ENCODE measurements at places on chromosomes 11 and 22.

DNA sequence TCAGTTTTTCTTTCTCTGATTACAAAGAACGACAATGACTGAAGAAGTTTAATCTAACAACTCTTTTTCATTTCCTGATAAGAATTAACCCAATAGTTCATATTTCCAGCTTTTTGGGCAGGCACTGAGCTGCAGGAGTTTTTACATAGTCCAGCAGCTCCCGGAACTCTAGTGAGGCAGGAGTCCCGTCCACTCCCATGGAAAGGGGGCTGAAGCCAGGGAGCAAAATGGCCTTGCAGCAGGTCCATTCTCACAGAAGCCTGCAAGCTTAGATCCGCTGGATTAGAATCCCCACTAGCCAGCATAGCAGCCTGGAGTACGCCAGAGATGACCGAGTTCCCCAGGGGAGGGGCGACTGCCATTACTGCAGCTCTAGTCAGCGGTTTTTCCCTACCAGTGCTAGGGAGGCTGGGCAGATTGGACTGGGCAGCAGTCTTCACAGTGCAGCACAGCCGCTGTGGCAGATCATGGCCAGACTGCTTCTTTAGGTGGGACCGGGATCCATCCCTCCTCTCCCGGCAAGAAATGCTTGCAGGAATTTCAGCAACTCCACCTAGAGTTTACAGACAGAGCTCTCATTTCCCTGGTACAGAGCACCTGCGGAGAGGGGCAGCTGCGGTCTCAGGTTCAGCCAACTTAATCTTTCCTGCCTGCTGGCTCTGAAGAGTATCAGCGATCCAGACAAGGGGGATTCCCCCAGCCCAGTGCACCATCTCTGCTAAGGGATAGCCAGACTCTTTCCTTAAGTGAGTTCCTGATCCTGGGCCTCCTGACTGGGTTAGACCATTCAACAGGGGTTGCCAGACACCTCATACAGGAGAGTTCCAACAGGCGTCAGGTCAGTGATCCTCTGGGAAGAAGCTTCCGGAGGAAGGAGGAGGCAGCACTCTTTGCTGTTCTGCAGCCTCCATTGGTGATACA, 742 bp upstream of the CASP4 start:
- no peak for DNase-seq

GRCh38 chr11:124893781-124894401, 3.8 kb downstream of the ROBO4 start:
- no peak for DNase-seq

DNA sequence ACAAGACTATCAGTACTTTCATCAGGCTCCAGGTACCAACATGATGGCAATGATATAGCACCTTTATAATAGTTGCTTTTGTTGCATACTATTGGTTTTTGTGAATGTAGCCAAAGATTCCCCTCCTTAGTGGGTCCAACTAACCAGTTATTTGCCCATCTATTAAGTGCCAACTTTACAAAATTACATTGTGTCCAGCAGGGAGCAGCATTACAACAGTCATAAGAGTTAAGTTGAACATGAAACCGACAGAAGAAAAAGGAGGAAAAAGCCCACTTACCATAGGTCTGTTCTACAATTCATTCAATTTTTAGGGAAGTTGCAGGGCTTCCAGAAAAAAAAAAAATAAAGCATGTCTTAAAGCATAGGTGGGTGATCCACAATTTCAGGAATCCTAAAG, 21.6 kb downstream of the IMMP1L start:
- no peak for DNase-seq

GRCh38 chr22:23675502-23676415, 15.1 kb upstream of the RGL4 start:
- no peak for DNase-seq

GRCh38 chr11:124380585-124380984, 3.7 kb downstream of the OR8B2 start:
- no peak for DNase-seq

DNA sequence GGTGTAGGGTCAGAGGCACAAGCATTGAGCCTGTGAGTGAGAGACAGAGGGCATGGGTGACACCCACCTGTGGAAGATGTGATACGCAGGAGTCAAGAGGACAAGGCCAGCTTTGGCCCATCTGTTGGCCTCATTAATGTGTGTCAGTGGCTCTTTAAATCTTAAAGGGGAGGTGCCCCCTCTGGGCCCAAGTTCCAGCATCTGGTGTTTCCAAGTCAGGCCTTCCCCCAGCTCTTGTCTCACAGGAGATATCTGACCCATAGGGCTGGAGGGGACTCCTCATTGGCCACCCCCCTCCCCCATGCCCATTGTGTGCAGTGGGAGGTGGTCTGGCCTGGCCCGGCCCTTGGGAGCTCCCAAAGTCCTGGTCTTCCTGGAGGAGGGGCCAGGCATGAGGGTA, 8.9 kb downstream of the KCNK7 start:
- no peak for DNase-seq

GRCh38 chr11:20161230-20161918, 1.1 kb upstream of the DBX1 start:
- no peak for DNase-seq

DNA sequence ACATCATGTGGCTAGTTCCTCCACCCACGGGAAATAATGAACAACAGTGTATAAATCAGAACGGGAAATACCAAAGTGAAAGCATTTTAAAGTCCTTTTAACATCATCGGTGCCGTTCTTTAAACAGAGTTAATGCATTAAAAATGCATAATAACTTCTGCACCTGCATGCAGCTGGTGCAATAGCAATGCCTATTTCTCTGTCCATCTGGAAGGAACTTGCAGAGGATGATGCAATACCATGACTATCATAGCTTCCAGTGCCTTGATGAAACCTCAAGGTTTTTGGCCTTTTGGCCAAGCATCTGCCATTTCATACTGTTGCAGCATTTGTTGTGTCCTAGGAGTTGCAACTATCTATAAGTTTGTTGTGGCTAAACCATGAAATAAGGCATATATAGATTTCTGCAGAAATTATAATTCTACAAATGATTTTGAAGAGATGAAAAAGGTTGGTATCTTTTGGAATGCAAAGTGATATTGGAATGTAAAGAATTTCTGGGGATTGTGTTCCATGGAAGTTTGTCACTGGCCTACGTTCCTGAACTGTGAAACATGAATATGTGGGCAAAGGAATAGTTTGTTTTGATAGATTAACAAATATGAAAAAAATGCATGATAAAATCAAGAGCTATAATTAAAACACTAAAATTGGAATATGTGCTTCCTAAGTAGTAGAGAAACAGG, 9.8 kb upstream of the EIF3F start:
- no peak for DNase-seq

GRCh38 chr22:24181996-24182899, 961 bp downstream of the SUSD2 start:
- DNase-seq = no peak

DNA sequence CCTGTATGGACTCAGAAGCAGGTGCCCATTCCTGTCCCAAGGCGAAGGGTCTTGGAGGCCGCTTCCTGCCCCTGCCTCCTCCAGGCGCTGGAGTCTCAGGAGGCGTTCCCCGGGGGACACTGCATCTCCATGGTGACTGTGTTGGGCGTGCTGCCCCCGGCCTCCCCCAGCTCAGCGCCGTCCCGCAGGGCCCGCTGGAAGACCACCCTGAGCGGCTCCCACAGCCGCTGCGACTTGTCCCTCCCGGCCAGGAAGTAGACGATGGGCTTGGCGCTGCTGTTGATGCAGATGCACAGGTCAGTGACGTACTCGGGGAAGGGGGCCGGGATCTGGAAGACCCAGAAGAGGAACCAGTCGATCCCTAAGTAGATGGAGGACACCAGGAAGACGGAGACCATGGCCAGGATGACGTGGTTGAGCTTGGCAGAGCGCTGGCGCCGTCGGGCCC, 7.8 kb downstream of the MRGPRF start:
- no peak for DNase-seq

DNA sequence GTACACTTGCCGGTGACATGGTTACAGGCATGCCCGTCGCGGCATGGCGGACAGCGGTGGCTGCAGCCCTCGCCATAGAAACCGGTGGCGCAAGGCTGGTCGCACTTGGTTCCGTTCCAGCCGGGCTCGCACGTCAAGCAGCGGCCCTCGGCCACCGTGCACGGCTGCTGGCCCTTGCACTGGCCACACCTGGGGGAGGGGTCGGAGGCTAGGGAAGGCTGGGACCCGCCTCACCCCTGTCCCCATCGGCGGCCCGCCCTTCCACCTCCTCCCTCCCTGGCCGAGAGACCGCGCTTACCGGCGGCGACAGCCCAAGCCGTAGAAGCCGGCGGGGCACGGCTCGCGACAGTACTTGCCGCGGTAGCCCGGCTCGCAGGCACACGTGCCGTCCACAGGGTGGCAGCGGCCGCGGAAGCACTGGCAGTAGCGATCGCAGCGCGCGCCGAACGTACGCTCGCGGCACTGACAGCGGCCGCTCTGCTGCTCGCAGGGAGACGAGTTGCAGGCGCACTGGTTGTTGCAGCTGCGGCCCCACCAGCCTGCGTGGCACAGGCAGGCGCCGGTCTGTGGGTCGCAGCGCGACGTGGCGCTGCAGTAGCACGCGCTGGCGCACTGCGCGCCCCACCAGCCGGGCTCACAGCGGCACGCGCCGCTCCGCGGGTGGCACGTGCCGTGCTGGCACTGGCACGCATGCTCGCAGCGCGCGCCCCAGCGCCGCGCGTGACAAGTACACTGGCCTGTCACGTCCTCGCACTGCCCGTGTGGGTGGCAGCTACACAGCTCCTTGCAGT, 6.7 kb downstream of the SCARF2 start:
- no peak for DNase-seq

- DNase-seq = no peak
Observed at GRCh38 chr11:86802601-86803051, 2.3 kb downstream of the PRSS23 start.

DNA sequence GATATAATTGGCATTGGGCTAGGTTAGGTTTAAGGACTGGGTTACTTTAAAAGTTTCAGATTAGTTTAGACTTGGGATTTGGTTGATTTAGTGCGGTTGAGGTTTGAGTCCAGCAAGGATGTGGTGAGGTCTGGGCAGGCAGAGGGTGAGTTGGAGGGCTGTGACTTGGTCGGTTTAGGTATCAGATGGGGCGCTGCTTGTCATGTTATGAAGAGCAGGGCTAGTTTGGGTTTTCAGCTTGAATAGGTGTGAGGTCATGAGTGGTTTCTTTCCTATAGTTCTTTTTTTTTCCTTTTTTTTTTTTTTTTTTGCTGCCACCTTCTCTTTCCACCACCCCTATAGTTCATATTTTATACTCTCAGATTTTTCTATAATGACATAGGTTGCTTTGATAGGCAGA, 4.8 kb downstream of the CLCF1 start:
- no peak for DNase-seq

- no peak for DNase-seq
Observed at GRCh38 chr22:49522582-49523373, 304.9 kb downstream of the BRD1 start.

DNA sequence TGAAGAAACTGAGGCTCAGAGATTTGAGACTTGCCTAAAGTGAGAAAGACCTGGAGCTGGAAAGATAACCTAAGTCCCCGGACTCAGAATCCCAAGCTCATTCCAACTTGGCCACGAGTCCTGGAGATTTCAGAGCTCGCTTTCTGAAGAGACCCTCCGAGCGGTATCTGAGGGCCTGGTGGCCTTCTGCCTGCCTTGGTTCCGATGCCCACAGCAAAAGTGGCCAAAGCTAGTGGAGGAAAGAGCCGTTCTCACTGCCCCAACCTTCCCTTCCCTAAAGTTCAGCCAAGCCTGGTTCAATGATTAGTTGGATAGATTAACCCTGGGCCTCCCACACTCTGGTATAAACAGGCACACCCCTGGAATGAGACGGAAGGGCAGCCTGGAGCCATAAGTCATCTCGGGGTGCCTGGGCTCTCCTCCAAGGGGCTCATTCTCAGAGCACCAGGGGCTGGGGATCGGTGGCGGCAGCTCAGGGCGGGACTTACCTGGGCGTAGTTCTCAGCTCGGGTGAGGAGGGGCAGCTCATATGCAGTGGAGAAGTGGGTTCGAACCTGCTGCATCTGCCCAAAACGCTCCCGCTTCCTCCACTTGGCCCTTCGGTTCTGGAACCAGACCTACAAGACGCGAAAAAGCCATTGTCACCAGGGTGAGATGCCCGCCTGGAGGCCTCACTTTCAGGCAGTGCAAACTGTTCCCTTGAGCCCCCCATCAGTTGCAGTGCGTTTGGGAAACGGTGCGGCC, 42.8 kb downstream of the ALX4 start:
- no peak for DNase-seq

DNA sequence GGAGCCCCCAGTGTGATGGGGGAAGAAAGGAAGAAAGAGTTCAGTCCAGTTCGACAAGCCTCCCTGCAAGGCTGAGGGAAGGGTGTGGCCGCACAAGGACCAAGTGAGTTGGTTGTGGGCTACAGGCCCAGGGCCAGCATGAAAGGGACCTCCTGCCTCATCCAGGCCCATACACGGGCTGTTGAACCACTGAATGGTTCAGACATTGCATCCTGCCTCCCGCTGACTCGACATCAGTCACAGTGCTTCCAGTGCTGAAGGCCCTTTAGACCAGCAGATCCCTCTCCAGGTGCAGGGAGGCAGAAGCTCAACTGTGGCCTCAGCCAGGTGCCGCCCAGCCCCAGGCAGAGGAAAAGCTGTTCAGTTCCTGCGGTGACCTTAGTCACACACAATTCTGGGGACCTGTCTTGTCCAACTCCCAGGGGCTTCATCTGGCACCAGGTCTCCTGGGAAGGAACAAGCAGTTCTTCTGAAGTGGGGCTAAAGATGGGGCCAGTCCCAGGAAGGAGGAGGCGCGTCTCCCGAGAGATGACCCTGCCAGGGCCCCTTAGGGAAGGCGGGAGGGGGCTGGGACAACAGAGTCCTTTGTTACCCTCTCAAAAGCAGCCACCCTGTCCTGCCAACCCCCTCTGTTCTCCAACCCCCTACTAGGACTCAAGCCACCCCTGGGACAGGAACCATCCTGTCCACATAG, 6.6 kb downstream of the ARRB1 start:
- DNase-seq = no peak

GRCh38 chr11:87063982-87064381, 26.2 kb downstream of the TMEM135 start:
- no peak for DNase-seq

DNA sequence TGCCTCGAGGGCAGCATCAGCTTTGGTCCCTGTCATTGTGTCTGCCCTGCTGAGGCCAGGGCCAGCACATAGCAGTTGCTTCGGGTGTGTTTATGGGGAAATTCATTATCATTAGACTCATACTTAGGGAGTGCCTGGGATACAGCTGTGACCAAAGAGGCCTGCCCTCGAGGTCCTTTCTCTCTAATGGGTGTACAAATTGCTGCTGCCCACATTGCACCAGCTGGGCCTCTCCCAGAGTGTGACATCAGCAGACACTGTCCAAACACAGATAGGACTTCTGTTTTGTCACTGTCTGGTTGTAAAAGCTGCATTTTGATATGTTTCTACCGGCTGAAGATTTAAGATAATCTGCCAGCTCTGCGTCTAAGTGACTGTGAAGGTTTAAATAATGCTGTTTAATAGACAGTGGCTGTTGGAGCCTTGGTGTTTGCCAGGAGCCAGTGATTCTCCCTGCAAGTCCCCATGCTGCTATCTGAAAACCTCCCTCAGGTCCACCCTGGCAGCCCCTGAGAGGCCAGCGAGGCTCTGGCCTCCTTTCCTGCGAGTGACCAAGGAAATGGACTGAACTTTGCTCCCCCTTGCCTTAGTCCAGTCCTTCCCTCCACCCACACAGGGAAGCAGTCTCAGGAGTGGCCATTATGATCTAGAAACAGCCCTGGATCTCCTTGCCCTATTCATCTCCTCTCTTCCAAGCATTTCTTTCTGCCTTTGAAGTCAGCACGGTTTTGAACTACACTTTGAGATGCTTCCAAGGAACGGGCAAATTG, 505.2 kb downstream of the TBC1D22A start:
- no peak for DNase-seq

All from stimulated activated CD4-positive, alpha-beta T cell treated with anti-CD3 and anti-CD28 coated beads, TNF-alpha, amount 100 ng/mL, for 1 hour (primary cell).